Stimulated activated CD4-positive, alpha-beta T cell treated with anti-CD3 and anti-CD28 coated beads, TNF-alpha, amount 100 ng/mL, for 24 hours (primary cell): ENCODE measurements at places on chromosomes 12 and 14.

- DNase-seq = no peak
Observed at GRCh38 chr12:27790179-27790578, 10.1 kb upstream of the MANSC4 start.

GRCh38 chr12:55742719-55743405 lies at the start of gene GDF11:
TSS of gene GDF11 (plus strand) at chr12:55743122. CDS start at chr12:55743317, 195 bp downstream.
- DNase-seq = peak; percentile 54

- DNase-seq = no peak
Observed at GRCh38 chr12:29545102-29545467, 47.6 kb upstream of the OVCH1 start.

DNA sequence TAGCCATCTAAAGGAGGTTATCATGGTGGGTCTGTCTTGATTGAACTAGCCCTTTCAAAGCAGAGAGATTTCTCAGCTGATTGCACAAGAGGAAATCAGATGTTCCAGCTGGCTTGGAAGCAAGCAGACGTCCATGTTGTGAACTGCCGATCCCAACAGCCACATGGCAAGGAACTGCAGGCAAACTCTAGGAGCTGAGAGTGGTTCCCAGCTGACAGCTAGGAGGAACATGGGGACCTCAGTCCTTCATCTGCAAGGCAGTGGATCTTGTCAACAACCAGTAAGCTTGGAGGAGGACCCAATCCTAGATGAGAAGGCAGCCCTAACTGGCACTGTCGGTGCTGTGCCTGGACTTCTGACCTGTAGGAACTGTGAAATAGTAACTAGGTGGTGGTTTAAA lies 7.7 kb downstream of the ACVR1B start:
- no peak for DNase-seq

DNA sequence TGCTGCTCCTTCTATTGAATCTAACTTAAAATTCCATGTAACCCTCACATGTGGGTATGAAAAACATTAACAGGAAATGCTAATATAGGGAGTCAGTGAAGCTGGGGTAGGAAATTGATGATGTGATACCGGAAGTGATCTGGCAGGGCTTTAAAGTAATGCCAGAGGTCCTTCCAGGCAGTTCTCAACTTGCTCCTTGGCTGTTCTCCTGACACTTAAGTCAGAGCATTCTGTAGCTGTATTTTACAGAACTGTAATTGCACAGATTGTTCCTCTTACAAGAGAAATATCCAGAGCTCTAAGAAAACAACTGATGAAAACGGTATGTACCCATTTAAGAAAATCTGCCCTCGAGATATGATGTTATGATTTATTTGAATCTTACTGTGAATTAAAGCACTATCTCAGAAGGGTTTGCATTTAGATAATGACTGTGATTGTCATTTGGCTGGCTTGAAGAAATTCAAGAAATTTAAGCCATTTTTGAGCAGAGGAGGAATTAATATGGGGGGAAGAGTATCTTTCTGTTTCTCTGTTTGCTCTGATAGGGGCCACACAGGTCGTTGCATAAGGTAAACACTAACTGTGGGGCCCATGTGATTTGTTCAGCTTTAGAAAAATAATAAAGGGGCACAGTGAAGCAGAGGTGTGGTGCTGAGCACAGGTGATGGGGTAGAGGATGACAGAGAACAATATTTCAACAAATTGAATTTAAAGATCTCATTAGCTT lies 88.4 kb downstream of the BBS10 start:
- no peak for DNase-seq

DNA sequence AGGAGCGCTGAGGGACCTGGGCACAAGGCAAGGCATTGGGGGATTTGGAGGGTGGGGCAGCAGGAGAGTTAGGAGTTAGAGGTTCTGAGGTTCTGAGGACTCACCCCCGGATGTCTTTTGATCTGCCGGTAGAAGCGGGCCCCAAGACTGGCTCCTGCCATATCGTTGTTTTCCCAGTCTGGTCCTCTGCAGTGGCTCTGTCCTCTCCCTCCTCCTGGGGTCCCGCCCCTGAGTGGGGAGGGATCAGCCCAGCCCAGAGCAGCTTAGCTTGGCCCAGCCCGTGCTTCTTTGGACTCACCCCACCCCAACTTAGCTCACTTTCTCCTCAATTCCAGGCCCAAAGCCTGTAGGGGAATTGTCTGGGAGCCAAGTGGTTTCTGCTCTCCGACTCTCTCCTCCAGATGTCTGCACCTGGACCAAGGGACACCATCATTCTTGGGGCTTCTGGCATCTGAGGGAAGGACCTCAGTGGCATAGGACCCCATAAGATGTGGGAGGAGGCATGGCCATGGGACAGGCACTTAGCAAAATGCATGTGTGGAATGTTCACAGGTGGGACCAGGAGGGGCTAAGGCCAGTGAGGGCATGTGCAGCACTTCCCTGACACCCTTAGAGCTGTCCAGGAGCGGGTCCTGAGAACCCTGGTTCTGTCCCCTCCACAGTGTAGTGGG lies 7.5 kb downstream of the SHMT2 start:
- DNase-seq = no peak

- no peak for DNase-seq
Observed at GRCh38 chr12:50542448-50542847, 37.7 kb downstream of the DIP2B start.

- peak; percentile 7 for DNase-seq
Observed at GRCh38 chr12:11652351-11653040, 3.0 kb downstream of the ETV6 start.

- DNase-seq = no peak
Observed at GRCh38 chr12:113469224-113469948, 2.3 kb downstream of the LHX5 start.

GRCh38 chr12:90331821-90332220 lies 623.2 kb downstream of the CCER1 start:
- DNase-seq = no peak

DNA sequence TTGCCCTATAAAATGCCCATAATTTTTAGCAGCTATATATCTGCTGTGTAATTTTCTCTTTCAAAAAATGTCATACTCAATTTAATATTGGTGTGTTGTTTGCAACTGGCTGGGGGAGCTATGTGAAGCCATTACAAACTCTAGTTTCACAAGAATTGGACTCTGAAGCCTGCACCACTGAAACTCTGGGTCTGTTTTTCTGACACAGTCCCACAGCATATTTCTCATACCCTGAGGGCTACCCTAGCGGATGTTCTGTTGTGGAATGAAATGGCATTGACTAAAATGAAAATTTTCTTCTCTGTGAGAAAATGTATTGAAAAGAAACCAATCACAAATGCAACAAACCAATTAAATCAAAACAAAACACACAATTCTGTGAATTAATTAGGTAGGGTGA lies 284.6 kb upstream of the NPAS3 start:
- no peak for DNase-seq

GRCh38 chr14:52269100-52269499 lies 1.6 kb downstream of the PTGDR start:
- no peak for DNase-seq

DNA sequence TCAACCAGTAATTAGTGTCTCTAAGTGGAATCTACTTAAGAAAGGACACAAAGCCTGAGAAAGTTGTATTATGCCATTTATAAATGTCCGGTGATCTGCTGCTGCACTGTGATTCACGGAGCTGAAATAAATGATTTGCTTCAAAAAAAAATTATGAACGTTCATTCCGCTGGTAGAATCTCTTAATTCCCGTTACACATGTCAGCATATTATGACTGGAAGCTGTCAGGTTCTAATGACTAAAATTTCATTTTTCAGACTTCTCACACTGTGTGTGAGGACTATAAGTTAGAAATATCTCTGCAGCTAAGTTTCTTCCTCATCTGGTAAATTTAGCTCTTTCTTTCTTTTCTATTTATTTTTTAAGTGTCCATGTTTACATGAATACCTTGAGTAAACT lies 647.1 kb downstream of the VRK1 start:
- no peak for DNase-seq

- no peak for DNase-seq
Observed at GRCh38 chr14:52011523-52011922, 22.2 kb downstream of the RTRAF start.

- DNase-seq = no peak
Observed at GRCh38 chr14:51041108-51041531, 53.8 kb downstream of the TRIM9 start.

DNA sequence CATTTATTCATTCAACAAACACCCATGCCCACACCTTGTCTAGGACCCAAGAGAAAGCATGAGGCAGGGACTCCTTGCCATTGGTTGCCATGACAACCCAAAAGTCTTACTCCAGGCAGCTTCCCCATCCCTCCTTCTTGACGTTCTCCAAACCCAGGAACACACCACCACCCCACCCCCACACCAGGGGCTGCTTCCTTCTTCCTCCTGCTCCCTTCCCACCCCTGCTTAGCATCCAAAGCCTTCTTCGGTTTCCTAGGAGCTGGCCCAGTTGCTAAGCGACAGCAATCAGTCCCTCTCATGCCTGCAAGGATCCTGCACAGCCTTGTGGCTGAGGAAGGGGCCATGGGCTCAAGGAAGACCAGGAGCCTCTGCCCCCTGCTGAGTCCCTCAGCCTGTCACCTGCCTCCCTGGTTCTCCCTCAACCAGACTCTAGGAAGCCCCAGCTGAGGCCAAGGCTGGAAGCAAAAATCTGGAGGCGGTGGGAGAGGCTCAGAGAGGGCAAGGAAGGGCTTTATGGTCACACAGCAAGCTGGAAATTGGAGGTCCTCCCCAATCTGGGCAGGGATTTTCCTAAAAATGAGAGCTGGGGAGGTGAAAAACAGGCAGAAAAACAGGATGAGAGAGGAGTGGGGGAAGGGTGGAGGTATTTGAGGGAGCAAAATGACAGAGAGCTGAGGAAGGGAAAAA lies 15.4 kb downstream of the RASAL1 start:
- DNase-seq = no peak

GRCh38 chr12:15318841-15319240 lies 3.5 kb upstream of the PTPRO start:
- no peak for DNase-seq

DNA sequence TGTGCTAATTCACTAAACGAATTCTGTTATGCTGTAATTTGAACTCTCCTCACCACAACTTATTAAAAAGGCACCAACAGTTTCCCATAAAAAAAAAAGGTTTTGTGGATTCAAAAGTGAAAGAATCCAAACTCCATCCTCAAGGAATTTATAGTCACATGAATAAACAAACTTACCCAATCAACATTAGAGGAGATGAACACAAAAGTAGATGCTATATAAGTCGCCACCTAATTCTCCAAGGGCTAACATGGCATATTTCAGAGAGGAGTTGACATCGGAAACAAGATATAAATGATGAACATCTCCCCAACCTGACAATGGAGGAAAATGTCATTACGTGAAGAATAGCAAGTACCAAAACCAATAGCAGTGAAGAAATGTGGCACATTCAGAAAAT lies 265.5 kb upstream of the PRKD1 start:
- no peak for DNase-seq

DNA sequence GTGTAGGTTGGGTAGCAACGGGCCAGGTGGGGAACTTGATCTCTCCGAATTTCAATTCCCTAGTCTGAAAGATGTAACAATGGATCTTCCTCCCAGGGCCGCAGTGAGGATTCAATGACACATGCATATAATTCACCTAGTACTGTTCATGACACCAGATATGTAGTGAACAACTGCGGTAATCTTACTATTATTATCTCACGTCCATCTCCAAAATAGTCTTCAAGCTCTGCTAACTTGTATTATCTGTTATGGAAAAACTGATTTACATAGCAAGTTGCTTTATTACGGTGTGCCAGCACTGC lies 26.4 kb downstream of the MOK start:
- DNase-seq = no peak

- no peak for DNase-seq
Observed at GRCh38 chr12:47858511-47859266, 39.0 kb upstream of the HDAC7 start.

DNA sequence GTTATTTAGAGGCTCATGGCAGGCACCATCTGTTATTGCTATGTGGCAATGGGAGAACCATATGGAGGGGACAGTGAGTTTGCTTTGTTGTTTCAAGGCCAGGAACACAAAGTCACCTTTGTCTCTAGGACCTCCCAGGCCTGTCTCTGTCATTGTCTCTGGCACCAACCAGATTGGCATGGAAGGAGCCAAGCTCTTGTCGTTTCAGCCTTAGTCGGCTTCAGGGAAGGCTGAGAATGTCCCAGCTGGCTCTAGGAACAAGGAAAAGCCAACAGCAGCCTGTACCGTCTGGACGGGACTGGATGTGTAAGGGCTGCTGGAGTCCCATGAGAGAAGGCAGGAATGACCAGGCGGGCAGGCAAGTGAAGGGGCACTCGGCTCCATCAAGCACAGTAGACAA lies 29.2 kb downstream of the RPH3A start:
- DNase-seq = no peak

DNA sequence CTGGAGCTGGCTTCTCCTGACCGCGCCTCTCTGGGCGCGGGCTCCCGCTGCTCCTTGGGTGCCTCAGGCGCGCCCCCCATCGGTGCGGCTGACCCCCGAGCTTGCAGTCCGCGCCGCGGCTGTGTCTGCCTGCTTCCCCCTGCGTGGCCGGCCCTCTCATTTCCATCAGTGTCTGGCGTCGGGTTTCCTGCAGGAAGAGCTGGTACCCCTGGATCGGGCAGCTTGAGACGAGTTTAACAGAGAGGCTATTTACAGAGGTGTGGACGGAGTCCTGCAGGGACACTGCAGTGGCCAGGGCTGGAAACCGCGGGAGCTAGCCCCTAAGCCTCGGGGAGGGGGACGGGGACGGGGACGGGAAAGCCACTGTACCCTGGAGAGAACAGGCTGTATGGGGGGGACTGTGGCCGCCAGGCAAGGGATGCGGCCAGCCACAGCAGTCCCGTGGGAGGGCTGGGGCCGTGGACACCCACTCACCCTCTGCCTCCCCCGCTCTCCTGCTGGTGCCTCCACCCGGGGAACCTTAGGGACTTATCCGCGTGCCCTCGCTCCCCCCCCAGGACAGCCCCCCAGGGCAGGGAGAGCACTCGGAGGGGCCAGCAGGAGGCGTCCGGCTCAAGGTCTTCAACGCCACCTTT lies 3.7 kb upstream of the CACNA2D4 start:
- DNase-seq = no peak

DNA sequence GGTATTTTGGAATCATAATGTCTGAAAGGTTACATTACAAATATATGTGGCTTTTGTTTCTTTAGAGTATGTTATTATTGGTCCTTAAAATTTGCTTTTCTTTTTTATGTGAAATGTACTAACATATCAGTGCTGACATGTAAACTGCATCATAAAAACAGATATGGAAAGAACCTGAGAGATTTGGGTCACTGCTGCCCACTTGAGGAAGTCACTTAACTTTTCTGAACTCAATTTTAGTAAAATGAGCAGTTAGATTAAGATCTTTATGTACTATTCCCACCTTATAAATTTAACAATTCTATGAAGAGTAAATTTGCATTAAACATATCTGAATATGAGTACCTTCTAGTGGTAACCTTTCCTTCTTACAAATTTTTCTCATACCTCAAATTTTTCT lies 7.5 kb downstream of the PTGR2 start:
- no peak for DNase-seq

- DNase-seq = no peak
Observed at GRCh38 chr12:26809611-26810285, 23.2 kb downstream of the ITPR2 start.
